ENCODE measurements at places on chromosomes 5 and 9.

GRCh38 chr9:99753436-99753835 lies 68.2 kb upstream of the NR4A3 start:
- no peak for DNase-seq

- no peak for DNase-seq
These were observed 16.2 kb downstream of the SLC1A1 start for GRCh38 chr9:4506490-4506889.

DNA sequence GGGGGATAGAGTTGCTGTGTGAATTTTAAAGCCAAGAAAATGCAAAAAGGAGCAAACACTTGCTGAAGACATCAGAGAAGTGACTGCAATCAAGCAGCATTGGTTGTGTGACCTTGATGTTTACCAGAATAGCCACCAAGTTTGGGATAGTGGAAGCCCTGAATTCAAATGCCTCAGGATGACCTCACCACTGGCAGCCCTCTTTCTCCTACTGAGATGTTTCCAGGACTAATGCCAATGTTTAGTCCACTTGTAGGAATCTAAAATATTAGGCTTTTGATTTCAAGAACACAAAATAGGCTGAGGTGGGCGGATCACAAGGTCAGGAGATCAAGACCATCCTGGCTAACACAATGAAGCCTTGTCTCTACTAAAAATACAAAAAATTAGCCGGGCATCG lies 112.2 kb upstream of the NUDT12 start:
- DNase-seq, result peak; percentile 79

DNA sequence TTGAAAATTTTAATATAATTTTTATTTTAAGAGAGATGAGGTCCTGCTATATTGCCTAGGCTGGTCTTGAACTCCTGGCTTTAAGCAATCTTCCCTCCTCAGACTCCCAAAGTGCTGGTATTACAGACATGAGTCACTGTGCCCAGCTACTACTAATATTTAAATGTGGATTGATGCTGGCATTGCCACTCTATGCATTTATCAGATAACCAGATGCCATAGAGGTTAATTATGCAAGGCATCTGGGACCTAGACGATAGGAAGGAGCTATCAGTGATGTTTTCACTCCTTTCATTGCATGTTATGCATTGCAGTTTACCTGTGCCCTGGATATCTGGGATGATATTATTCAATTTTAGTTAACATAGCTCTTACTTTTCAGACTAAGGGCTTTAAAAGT lies 127.0 kb downstream of the RPS23 start:
- no peak for DNase-seq

GRCh38 chr9:121399883-121400607 lies 30.0 kb upstream of the STOM start:
- DNase-seq, result peak; percentile 72

DNA sequence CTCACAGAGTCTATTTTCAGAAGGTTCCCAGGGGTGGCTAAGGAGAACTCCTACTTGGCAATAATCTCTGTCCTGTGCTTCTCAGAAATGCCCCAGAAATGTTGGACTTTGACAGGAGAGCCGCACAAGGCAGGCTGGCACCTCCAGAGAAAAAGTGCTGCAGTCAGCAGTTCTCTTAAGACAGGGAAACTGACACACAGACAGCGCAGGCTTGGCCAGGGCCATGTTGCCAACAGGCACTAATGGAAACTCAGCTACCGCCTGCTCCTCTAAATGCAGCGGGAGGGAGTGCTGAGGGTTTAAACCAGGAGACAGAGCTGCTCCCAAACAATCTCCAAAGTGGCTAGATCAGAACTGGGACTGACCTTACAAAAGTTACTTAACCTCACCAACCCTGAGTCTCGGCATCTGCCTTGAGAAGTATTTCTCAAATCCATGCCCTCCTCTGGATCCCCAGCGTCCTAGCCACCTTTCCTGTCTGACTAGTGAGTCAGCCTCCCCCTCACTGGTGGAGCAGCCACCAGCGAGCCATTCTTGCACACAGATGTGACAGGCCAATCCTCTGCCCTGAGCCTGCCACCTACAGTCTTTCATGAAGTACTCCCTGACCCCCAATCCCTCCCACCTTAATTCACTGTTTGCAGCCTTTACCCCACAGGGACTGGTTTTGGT lies 186.4 kb downstream of the CDK5RAP2 start:
- no peak for DNase-seq

GRCh38 chr5:40315126-40315525 lies 364.6 kb upstream of the PTGER4 start:
- no peak for DNase-seq

DNA sequence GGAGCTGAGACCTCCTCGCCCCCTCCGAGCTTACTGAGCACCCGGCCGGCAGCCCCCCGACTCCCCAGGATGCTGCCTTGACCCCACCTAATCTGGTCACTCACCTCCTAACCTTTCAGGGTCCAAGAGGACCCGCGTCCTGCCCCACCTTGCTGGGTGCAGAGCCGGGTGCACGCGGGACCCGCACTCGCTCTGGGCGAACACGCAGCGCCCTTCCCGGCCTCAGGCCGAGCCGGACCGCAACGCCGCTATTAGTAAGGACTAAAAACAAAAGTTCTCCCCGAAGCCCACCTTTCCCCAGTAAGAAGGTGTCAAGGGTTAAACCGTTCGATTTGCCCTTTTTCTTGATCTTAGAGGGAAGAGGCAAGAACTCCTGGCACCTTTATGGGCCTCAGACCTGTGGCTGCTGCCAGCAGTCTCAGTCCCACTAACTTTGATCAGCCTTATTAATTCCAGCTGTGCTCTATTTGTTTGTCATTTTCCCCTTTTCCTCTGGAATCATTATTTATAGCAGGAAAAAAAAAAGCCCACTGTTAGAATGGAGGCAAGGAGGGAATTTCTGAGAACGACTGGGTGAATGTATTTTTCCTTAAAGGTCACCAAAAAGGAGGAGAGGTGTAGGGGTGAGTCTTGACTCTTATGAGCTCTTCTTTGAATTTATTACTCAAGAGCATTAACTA lies 10.5 kb downstream of the IRX2 start:
- DNase-seq, result no peak

DNA sequence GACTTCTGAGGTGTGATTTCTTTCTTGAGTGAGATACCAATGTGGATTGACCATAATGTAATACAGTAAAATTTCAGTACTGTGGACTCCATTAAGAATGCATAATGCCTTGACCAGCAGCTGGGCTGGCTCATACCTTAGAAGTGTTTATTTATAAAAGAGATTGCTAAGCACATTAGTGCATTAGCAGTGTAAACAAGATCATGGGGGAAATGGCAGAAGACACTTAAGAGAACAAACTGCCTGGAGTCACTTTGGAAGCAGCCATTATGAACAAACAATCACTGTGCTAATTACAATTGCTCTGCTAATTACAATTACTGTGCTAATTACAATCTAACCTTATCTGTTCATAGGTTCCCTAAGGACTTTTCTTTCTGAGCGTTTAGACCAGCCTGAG lies 104.2 kb downstream of the TRIM32 start:
- peak; percentile 13 for DNase-seq

GRCh38 chr9:29214154-29214689 lies 1640.9 kb upstream of the C9orf72 start:
- DNase-seq, result peak; percentile 81

GRCh38 chr5:1152771-1153282 lies 41.0 kb upstream of the SLC12A7 start:
- peak; percentile 32 for DNase-seq

DNA sequence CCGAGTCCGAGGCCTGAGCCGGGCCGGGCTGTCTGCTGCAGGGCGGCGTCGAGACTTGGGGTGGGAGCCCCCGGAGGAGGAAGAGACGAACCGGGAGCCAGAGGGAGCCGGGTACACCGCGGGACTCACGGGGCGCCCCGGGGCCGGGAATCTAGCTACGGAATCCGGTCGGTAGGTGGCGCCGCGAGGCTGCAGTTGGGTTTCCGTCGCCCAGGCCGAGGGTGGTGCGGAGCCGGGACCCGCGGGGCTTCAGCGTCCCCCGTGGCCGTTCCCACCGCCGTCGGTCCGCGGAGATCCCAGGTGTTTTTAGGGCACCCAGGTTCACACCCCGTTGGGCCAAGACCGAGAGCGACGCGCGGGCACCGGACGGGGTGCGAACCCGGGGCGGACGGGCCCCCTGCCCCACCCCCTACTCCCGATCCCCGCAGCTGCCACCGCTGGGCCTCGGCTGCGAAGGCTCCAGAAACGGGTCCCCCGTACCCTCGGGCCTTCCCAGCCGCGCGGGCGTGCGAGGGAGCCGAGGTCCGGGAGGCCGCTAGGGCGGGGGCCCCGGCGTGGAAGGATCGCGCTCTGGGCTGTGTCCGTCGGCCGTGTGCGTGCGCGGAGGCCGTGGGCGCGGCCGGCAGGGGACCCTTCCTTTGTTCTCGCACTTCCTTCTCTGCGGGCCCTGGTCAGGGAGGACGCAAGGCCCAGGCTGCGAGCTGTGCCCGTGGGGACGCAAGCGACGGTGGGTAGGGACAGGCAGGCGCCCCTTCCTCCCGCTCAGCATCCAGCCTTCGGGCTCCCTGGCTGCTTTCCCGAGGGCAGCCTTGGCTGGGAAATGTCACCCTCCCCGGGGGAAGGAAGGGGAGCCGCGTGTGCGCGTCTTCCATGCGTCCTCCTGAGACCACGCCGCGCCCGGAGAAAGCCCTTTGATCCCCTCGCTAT lies 146.6 kb downstream of the GAPVD1 start:
- peak; percentile 56 for DNase-seq

- DNase-seq, result no peak
These were observed 425.6 kb downstream of the KIAA0825 start for GRCh38 chr5:94192658-94193391.

GRCh38 chr5:178437386-178438075 lies 152.7 kb downstream of the COL23A1 start:
- no peak for DNase-seq

DNA sequence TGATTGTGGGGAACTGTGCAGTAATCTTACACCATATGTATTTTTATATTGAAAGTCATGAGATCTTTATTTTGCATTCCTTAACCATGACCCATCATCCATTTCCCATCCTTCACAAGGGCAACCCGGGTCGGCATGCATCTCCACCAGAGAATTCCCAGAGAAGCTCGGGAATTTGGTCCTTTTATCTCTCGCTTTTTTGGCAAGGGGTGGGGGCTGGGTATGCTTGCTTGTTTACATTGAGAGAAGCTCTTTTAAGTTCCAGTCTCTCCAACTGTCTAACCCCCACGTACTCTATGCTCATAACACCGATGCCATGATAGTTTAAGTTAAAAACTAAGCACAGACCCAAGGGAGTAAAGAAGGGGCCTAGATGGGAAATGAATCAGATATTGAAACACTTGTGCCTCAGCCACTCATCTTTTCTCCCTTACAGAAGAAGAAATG lies 109.9 kb upstream of the NFIB start:
- DNase-seq, result no peak

GRCh38 chr9:93094658-93095204 lies 1.3 kb upstream of the CARD19 start:
- no peak for DNase-seq

- DNase-seq, result no peak
These were observed 9.9 kb upstream of the NINJ1 start for GRCh38 chr9:93143830-93144530.

GRCh38 chr5:140336388-140336787 lies 10.0 kb downstream of the HBEGF start:
- DNase-seq, result no peak

GRCh38 chr5:115855959-115856358 lies 14.2 kb downstream of the AP3S1 start:
- no peak for DNase-seq

GRCh38 chr5:11609570-11610303 lies 294.5 kb downstream of the CTNND2 start:
- DNase-seq, result no peak

GRCh38 chr5:176700239-176700847 lies 53.1 kb downstream of the TSPAN17 start:
- DNase-seq, result peak; percentile 22

GRCh38 chr9:33719581-33720374 lies 75.6 kb upstream of the PRSS3 start:
- no peak for DNase-seq

- DNase-seq, result no peak
These were observed 5.2 kb downstream of the FGF1 start for GRCh38 chr5:142680605-142681259.

DNA sequence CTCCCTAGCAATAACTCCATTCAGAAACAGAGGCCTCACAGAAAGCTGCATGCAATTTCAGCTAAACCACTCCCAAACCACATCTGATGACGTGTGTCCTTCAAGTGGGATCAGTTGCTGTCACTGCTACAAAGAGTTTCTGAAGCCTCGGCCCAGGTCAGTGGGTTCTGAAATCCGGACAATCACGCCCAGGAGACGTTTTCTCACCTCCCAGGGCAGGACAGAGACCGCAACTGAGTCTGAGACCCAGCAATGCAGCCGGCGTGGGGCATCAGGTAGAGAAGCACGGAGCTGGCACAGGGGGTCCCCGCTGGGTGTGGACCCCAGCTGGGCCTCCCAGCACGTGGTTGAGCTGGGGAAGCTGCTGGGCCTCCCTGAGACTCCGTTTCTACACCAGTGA lies 2.6 kb upstream of the UBE2QL1 start:
- DNase-seq, result no peak

DNA sequence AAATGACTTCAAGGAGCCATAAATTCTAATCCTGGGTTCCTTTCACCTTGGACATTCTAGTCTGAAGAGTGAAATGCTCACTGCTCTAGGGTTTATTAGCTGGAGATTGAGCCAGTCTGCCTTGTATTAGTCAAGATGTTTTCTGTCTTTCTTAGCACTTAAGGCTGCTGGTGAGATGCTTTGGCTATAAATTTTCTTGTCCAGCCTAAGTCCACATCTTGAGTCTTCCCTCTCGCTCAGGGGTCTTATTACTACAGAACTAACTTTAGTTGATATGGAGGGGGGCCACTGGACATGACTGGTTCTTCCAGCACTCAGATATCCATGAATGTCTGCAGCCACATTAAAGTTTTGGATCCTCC lies 316.4 kb downstream of the ARHGAP26 start:
- no peak for DNase-seq

DNA sequence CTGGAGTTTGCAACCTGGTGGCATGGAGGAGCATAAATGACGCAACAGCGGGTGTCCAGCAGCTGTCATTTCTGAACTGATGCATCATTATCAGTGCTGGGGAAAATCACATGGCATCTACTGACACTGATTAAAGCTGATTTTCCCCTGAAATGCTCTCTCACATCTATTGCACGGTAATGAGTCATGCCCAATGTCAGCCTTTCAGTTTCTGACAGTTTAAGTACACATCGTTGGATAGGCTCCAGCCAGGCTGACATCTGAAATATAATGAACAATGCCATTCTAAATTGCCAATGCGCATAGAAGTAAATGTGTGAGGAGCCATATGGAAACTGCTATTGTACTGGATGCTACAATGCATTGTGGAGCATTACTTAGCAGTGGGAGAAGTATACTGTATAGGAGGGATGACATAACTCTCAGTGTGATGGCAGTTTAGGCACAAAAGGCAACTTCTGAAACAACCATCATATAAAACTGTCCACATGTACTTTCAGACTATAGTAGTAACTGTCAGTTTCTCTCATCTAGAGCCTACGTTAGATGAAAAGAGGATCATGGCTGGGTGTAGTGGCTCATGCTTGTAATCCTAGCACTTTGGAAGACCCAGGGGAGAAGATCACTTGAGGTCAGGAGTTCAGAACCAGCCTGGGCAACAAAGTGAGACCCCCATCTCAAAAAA lies 389.3 kb upstream of the DMAC1 start:
- no peak for DNase-seq
